Heart left ventricle (tissue), 16 donors: ENCODE measurements at places on chromosomes 2 and 18. TPM values are rescaled to one million over a fixed set of nuclear protein-coding genes. Genes with fewer than 3 reads are reported as not detected.

DNA sequence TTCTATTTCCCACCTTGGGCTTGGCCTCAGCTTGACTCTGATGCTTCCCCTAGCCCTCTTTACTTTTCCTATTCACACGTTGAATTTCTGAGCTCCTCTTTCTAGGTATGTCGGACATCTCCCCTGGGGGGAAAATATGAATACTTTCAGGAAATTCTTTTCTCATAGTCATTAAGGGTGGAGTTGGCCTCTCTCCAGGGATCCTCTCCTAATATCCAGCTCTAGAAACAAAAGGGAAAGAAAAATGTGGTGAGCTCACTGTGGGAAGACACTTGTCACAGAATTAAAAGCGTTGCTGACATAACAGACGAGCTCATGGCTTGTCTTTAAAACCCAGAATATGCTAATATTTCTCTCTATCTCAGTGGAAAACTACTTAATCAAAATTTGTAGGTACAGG, 132.7 kb upstream of the MEX3C start:
- H3K4me3 ChIP-seq: no peak overlapping the region
- no peak for DNase-seq
- no peak overlapping the region for H3K27ac ChIP-seq

DNA sequence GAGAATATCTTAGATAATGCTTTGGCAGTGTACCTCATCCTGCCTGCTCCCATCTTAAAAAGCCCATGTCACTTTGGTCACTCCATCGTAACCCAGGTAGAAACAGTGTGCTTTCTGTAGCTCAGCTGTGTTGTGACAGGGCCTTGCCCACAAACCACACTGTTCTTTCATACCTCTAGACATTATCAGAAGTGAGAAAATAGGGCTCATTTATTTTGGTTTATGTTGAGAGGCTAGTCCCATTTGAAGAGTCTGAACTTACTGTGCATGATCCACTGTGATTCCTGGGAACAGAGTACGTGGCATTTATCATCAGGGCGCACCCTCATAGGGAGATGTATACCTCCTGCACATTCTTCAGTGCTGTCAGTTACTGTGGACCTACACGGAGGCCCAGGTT, 69.7 kb downstream of the FEZ2 start:
- H3K4me3 ChIP-seq: no peak overlapping the region
- peaks cover 28% of the 10 kb centered on the region for H3K36me3 ChIP-seq
- H3K4me1 ChIP-seq: peaks cover 22% of the 10 kb centered on the region
- DNase-seq: no peak

DNA sequence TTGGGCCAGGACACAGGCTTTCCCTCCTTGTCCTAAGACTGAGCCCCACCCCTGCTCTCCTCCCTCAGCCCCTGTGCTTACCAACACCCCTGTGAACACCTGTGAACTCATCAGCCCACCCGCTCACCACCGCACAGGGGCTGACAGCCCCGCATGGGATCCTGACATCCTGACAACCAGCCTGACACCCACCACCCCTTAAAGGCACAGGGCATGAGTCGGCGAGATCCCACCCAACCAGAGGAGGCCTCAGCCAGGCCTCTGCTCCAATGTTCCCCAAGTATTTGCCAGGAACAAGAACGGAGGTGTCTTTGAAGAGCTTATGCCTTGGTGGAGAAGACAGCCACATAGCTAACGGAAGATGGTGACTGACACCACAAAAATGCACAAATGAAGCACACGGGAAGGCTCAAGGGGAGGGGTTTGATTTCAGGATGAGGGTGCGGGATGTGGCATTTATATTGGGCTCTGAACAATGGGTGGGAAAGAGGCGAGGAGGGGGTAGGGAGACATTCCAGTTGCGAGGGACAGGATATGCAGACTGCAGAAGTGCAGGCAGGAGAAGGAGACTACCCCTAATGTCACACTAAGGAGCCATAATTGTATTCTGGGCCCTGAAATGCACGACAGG, 11.0 kb downstream of the RAB11FIP5 start:
- peak; percentile 27 for DNase-seq
- no peaks in the 10 kb centered on the region for H3K36me3 ChIP-seq
- no peaks in the 10 kb centered on the region for H3K27me3 ChIP-seq
- H3K27ac ChIP-seq: no peak overlapping the region
- H3K4me1 ChIP-seq: no peaks in the 10 kb centered on the region

DNA sequence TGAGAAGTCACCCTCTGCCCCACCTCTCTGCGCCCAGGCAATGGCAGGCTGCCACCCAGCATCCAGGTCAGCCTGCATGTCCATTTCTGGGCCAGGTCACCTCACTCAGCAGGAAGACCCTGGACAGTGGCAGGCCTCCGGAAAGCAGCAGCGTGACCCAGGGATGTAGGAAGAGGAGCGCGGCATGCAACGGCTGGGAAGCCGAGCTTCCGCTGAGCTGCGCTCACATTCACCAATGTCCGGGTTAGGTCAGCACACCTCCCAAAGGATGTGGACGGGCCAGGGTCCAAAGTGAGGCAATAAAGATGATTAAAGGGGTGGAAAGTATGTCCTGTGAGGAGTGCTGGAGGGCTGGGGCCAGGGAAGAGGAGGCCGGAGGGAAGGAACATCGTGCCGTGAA, 174.5 kb downstream of the CTIF start:
- H3K36me3 ChIP-seq: no peaks in the 10 kb centered on the region
- H3K4me1 ChIP-seq: peaks cover 69% of the 10 kb centered on the region
- H3K4me3 ChIP-seq: no peak overlapping the region
- peak overlapping the region; percentile 47 for H3K27ac ChIP-seq
- peak; percentile 70 for DNase-seq
- no peaks in the 10 kb centered on the region for H3K27me3 ChIP-seq

- H3K4me1 ChIP-seq: peaks cover 23% of the 10 kb centered on the region
- no peaks in the 10 kb centered on the region for H3K27me3 ChIP-seq
- H3K4me3 ChIP-seq: no peak overlapping the region
- no peak for DNase-seq
- no peak overlapping the region for H3K27ac ChIP-seq
- no peaks in the 10 kb centered on the region for H3K36me3 ChIP-seq
Observed at GRCh38 chr18:46415532-46416252, 241.3 kb downstream of the LOXHD1 start.

DNA sequence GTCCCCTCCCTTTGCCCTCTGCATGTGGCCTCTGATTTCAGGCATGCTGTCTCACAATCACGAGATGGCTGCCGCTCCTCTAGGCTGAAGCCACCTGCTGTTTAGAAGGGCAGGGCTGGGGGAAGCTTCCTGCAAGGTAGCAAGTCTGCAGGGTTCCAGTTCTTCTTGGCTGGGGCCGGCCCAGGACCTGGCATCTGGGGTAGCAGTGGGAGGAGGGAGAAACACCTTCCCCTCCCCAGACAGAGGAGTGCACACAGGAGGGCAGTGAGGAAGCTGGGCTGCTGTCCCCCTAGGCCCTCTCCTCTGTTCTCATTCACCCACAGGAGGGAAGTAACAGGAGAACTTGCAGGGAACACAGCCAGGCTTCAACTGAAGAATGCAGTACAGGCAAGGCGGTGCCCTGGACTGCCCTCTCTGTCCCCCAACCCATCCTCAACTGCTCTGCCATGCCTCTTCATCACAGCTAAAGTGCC, 345.9 kb upstream of the HS6ST1 start:
- H3K4me3 ChIP-seq: no peak overlapping the region
- no peaks in the 10 kb centered on the region for H3K36me3 ChIP-seq
- H3K27me3 ChIP-seq: no peaks in the 10 kb centered on the region

GRCh38 chr2:224286923-224287322, 115.0 kb downstream of the FAM124B start:
- H3K4me3 ChIP-seq: no peak overlapping the region
- H3K27ac ChIP-seq: no peak overlapping the region
- H3K36me3 ChIP-seq: no peaks in the 10 kb centered on the region
- DNase-seq: no peak
- peaks cover 22% of the 10 kb centered on the region for H3K27me3 ChIP-seq
- H3K4me1 ChIP-seq: no peaks in the 10 kb centered on the region

DNA sequence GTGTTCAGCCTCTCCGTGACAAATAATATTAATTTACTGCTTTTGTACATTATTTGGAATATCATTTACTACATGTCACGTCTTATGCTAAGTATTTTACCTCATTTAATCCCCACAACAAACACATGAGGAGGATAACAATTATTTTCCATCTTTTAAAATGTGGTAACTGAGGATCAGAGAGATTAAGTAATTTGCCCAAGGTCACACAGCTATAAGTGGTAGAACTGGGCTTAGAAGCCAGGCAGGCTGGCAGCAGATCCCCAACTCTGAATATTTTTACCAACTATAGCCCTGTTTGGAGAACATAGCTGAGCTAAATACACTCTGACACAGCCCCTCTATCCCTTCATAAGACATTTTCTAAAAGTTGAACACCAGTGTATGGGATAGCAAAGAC, 24.1 kb downstream of the AP1S3 start:
- no peak overlapping the region for H3K27ac ChIP-seq
- no peak overlapping the region for H3K4me3 ChIP-seq
- no peak for DNase-seq
- H3K36me3 ChIP-seq: no peaks in the 10 kb centered on the region

DNA sequence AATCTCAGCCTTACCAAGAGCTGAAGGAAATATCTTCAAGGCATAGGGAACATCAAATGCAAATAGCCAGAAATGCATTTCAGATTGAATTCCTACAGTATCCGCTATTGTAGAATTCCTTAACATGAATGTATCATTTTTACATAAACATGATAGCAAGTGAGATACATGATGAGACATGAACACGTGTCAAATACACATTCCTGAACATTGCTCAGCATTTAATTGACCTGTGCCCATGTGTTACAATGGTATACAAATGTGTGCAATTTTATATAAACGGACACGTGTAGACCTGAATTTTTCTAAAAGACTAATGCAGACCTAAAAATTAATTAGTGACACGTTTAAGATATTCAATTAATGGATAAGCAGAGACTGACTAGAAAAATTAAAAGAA, 133.0 kb upstream of the TLK1 start:
- H3K36me3 ChIP-seq: no peaks in the 10 kb centered on the region
- H3K4me3 ChIP-seq: no peak overlapping the region
- H3K27me3 ChIP-seq: no peaks in the 10 kb centered on the region
- H3K4me1 ChIP-seq: no peaks in the 10 kb centered on the region

DNA sequence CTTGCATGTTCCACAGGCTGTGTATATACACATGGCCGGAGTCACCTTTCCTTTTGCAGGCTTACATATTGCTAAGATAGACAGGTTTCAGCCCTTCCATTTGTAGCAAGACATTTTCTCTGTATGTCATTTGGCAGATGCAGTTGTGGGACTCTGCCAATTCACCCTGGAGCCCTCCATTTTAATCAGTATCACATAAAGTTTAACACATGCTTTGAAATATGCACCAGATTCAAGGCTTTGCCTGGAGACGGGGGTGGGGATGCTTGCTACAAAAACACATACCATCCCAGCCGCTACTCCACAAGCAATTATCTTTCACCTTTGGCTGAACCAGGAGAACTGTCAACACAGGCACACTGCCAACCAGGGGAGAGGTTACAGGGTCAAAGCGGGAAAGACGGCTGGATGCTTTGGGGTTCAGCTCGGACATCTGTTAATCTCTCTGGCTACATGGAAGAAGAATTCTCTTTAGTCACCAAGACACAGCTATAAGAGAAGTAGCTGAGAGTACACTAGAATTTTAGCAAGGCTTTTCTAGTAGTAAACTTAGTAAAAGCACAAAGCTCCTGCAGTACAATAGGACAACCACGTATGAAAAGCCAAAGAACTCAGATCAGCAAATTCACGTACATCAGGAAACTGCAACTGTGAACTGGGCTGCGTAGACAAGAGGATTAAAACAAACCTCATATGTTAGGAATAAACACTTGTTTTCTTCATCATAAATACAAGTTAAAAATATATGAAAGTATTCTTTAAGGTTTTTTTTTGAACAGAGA, 130.9 kb downstream of the EXOC6B start:
- H3K36me3 ChIP-seq: no peaks in the 10 kb centered on the region
- no peak overlapping the region for H3K4me3 ChIP-seq
- DNase-seq: peak; percentile 62
- peaks cover 28% of the 10 kb centered on the region for H3K4me1 ChIP-seq
- no peaks in the 10 kb centered on the region for H3K27me3 ChIP-seq
- peak overlapping the region; percentile 36 for H3K27ac ChIP-seq

GRCh38 chr18:58287353-58288274, 243.6 kb downstream of the NEDD4L start:
- peaks cover 18% of the 10 kb centered on the region for H3K4me1 ChIP-seq
- H3K27me3 ChIP-seq: no peaks in the 10 kb centered on the region
- no peak for DNase-seq
- H3K36me3 ChIP-seq: no peaks in the 10 kb centered on the region
- no peak overlapping the region for H3K4me3 ChIP-seq

DNA sequence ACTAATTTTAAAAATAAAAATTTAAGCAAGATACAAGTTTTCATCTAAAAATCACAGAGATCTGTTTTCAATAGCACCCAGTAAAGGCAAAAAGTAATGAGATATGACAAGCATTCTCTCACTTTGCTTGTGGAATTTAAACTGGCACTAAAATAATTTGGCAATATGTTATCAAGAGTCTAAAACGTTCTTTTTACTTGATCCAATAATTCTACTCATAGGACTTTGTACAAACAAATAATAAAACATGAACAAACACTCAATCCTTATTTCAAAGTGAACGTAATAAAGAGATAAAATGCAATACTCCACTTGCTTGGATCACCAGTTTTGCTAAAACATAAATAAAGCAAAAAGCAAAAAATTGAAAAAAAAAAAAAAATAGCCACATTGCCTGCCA, 30.4 kb downstream of the PIAS2 start:
- H3K27ac ChIP-seq: no peak overlapping the region
- H3K4me3 ChIP-seq: no peak overlapping the region
- no peaks in the 10 kb centered on the region for H3K4me1 ChIP-seq
- no peaks in the 10 kb centered on the region for H3K36me3 ChIP-seq
- H3K27me3 ChIP-seq: no peaks in the 10 kb centered on the region

- DNase-seq: no peak
- no peaks in the 10 kb centered on the region for H3K4me1 ChIP-seq
- no peaks in the 10 kb centered on the region for H3K27me3 ChIP-seq
Observed at GRCh38 chr2:216559625-216560156, 61.0 kb downstream of the RPL37A start.

DNA sequence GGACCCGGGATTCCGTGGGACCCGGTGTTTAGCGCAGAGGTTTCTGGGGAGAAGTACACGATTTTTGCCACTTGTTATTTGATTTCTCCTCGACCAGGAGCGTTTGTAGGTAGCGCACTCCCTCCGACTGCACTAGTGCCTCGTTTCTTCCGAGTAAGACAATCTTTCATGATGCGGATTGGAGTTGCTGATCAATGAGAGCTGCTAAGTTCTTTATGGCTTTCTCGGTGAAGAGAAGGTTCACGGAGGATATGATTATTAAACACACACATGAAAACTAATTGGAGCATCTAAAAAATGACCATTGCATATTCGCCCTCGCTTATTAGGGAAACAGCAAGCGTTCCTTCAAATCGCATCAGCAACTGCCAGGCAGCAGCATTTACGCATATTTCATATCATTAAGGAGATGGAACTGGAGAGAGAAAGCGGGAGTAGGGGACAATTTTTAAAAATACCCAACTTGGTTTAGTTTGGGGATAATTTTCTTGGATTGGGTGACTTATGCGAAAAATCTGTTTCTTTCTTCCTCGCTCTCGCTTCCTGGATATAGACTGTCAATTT, 616 bp downstream of the EML6 start:
- peaks cover 18% of the 10 kb centered on the region for H3K4me1 ChIP-seq
- H3K27ac ChIP-seq: peak overlapping the region; percentile 80
- no peaks in the 10 kb centered on the region for H3K27me3 ChIP-seq

The EML6 gene
- total RNA-seq: 0.60 TPM

The HOXD8 gene
- 1.8 TPM for total RNA-seq

The HOXD11 gene
- total RNA-seq: not detected

The PROKR1 gene
- not detected for total RNA-seq

The PLEK gene
- total RNA-seq: 90.0 TPM

The CNOT11 gene
- 62.5 TPM for total RNA-seq

The ANO7 gene
- total RNA-seq: 2.6 TPM

The DIPK1C gene
- total RNA-seq: 1.3 TPM

The RAB6C gene
- total RNA-seq: not detected

The LOXHD1 gene
- 0.21 TPM for total RNA-seq

The RAX gene
- not detected for total RNA-seq

The CCDC74A gene
- 1.3 TPM for total RNA-seq
